ENCODE measurements at places on chromosomes 13 and 19.
A peak's percentile ranks its signal among the peaks of the same experiment; 100 is the strongest.

- no peak for DNase-seq
These were observed 475.6 kb downstream of the COG6 start for GRCh38 chr13:40130871-40131636.

GRCh38 chr19:54114340-54115108, 933 bp downstream of the TFPT start:
- peak; percentile 40 for DNase-seq

- DNase-seq, result peak; percentile 98
These were observed 634 bp downstream of the AKT1S1 start for GRCh38 chr19:49876422-49877019.

DNA sequence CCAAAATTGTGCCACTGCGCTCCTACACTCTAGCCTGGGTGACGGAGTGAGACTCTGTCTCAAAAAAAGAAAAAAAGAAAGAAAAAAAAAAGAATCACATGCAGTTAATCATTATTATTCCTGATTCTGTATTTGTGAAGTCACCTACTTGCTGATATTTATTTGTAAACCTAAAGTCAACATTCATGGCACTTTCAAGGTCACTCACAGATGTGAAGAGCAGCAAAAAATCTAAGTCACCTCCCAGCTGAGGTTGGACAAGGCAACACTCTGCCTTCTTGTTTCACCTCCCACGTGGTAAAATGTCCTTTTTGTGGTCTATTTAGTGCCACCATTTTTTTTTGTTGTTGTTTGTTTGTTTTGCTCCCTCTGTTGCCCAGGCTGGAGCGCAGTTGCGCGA, 26.5 kb downstream of the WDR88 start:
- DNase-seq, result no peak

DNA sequence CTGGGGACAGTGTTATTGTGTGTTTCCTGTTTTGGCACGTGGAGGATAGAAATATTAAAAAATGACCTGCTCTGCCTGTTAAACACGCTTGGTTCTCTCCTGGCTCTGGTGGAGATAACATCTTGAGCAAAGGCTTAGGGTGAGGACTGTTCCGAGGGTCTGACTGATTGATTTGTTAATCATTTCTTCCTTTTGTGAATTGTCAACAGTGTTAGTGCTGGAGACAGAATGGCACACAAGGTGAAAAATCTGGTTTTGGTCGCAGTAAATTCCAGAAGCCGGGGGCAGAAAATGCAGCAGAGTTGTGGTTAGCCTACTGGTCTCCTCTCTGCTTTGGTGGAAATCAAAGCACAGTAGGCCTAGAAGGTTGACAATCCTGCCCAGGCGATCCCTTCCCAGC, 163.6 kb downstream of the FGF9 start:
- DNase-seq, result no peak

GRCh38 chr19:49879243-49879963, 1.9 kb downstream of the TBC1D17 start:
- DNase-seq, result no peak

DNA sequence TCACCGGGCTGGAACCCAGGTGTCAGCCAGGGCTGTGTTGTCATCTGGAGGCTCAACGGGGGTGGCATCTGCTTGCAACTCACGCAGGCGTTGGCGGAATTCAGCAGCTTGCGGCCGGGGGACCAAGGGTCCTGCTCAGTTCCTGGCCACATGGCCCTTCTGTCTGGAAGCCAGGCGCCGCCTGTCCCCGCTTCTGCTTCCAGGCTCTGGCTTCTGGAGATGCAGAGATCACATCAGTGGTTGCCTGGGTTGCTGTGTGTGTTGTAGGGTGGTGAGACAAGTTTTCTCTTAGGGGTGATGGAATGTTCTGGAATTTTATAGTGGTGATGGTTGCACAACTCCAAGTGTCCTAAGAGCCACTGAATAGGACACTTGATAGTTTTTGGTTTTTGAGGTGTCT, 5.0 kb downstream of the ADAT3 start:
- no peak for DNase-seq

DNA sequence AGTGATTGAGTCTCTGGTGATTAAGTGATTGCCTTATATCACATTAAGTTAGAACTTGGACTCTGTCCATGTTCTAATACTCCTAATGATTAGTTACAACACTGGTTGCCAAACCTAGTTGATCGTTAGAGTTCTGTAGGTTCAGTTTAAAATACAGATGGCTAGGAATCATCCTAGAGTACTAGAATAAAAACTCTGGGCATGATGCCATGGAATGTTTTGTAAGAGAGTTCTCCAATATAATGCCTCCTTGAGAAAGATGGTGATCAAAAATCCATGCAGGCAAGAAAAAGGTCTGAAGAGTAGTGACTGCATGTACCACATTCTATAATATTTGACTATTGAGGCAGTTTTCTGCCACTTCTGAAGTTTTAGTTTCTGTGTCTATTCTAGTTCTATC, 176.3 kb downstream of the GPC5 start:
- DNase-seq, result no peak

GRCh38 chr13:51768378-51768921, 35.5 kb downstream of the DHRS12 start:
- DNase-seq, result no peak

GRCh38 chr13:91714855-91715254, 316.4 kb downstream of the GPC5 start:
- DNase-seq, result no peak

GRCh38 chr19:38022791-38023670, 116.0 kb downstream of the SIPA1L3 start:
- peak; percentile 50 for DNase-seq

DNA sequence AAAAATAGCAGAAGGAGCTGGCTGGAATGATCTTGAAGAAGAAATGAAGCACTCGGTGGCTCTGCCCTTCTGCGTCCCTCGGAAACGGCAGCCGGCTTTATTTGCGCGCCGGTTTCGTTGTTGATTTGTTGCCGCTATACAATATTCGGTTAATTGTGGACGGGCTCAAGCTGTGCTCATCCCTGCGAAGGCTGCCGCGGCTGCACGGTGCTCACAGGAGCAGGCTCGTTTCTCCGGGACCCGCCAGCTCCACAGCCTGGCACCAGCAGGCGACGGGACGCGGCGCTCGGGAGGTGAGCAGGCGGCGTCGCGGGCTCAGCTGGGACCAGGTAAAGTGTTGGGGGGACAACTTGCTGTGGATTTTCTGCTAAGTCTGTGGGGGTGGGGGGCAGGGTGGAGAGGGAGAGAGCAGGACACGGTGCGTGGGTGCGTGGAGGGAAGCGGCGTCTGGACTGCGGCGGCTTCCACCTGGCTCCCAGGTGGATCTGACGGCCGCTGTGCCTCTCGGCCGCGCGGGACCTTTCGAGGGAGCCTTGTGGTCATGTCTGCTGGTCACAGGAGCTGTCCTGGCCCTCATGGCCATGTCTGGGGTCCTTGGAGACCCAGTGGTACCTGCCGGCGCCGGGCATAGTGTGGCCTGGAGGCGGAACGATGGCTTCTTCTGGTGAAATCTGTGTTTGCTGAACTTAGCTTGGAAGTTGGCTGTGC, 90.9 kb downstream of the TEX29 start:
- no peak for DNase-seq

DNA sequence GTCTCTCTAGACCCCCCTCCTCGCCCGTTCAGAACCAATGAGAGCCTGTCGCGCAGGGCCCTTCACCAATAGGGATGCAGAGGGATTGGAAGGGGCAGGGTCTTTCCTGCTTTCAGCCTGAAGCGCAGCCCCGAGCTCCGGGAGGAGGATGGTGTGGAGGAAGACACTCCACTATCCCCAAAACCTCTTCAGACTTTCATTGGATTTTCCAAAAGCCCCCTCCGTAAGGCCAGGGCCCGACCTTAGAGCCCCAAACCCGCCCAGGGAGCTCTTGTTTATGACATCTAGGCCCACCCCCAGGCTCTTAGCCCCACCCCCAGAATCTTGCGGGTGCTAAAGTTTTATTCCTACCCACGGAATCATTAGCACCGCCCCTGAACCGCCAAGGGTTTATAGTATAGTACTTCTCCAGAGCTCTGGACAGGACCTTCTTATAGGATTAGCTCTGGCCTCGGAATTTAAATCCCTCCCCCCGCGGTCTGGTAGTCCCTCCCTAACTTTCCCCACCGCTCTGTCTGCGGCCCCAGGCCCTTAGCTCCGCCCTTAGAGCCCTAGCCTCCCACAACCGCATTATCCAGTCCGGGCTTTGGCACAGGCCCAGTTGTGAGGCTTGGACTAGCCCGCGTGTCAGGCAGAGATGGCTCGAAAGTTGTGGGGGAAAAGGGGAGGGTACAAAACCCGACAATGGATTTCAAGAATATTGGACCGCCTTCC, 6.6 kb upstream of the EML2 start:
- DNase-seq, result peak; percentile 89

GRCh38 chr13:109794095-109794494, 7.7 kb upstream of the IRS2 start:
- DNase-seq, result no peak

DNA sequence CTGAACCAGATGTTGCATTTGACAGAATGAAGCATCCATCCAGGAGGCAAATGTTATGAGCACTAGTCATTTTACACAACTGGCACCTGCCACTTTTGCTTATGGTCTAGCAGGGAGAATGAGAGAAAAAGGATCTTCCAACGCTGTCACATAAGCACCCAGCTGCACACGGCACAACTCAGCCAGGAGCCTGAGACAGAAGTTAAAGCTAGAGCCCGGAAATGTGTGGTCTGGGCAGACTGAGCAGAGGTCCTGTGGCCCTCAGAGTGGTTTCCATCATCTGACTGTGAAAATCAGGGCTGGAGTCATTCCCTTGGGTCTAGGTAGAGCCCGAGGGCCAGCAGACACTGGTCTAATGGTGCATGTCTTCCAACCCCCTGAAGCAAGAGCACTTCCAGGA, 78.4 kb upstream of the XPO4 start:
- DNase-seq, result no peak

- no peak for DNase-seq
These were observed 69.2 kb downstream of the ATP11A start for GRCh38 chr13:112759053-112759452.

GRCh38 chr13:80577926-80578670, 237.2 kb upstream of the SPRY2 start:
- peak; percentile 10 for DNase-seq

DNA sequence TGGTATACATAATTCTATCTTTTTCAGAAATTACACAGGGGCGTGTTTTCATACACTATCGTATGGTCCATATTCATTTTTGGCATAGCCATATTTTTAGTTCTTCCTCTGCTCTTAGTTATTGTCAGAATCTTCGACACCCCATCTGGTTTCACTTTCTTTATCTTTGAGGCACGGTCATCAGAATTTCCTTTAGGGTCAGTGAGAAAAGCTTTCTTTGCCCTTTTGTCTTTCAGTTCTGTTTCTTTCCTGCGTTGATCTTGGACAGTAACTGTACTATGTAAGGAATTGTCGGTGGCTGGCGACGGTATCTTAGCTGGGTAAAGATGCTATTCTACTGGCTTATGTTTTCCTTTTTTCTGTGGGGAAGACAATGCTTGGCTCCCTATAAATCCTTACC, 10.6 kb upstream of the KIR2DL4 start:
- DNase-seq, result peak; percentile 1

DNA sequence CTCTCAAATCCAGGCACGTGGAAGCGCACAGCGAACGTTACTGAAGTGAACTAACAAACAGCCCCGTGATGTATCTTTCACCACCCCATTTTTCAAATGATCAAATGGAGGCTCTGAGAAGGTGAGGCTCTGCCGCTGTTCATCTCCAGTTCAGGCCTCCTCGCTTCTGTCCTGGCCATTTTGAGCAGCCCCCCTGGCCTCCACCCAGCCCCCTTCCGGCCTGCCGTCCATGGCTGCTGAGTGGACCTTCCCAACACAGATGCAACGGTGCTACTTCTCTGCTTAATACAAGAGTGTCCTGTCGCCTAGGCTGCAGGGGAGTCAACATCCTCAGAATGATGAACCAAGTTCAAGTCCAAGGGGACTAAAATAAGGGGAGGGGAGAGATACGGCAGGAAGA, 9.7 kb downstream of the SYDE1 start:
- DNase-seq, result no peak

GRCh38 chr13:58025821-58026220, 394.3 kb downstream of the PCDH17 start:
- DNase-seq, result no peak

GRCh38 chr19:34508540-34508939, 27.0 kb downstream of the WTIP start:
- DNase-seq, result no peak

- no peak for DNase-seq
These were observed 27.7 kb downstream of the CYP2B6 start for GRCh38 chr19:41018736-41019290.

- no peak for DNase-seq
These were observed 60.5 kb downstream of the CCNE1 start for GRCh38 chr19:29872224-29872731.

GRCh38 chr13:68030152-68030809, 800.1 kb upstream of the PCDH9 start:
- DNase-seq, result no peak

- DNase-seq, result no peak
These were observed 256.1 kb upstream of the MAB21L1 start for GRCh38 chr13:35732565-35732964.

DNA sequence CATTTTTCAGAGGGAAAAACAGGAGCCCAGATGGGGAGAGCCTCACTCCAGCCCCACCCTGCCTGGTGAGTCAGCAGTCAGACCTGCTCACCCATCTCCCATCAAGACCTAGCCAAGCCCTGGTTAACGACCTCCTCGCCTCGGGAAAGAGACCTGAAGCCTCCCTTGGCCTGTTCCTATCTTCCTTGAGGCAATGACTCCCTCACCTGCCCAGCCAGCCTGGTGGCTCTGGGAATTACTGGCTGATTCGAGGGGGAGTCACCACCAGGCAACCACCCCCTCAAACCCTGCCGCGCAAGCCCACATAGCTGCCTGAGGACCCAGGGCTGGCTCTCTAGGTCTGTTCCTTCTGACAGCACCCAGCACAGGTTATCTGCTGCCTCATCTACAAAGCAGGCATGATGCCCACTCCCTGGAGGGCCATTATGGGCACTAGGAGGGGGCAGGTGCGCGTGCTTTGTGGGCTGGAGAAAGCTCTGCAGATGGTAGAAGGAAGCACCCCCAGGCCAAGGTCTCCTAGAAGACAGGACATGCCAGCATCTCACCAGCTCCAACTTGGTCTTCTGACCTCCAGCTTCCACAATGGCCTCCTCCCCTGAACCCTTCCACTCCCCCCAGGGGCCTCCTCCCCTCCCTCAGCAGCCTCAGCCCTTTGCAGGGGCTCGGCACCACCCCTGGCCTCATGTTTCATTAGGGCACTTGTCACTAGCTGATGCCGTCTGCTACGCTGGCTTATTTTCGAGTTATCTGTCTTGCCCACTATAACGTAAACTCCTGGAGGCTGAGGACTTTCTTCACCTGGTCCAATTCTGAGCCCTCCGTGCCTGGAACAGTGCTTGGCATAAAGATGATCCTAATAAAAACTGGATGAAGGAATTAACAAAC, 10.4 kb downstream of the DEDD2 start:
- no peak for DNase-seq

- DNase-seq, result no peak
These were observed 14.7 kb downstream of the RYR1 start for GRCh38 chr19:38448225-38448624.

GRCh38 chr13:30718661-30719524, 16.4 kb upstream of the ALOX5AP start:
- DNase-seq, result peak; percentile 81
